ENCODE measurements at places on chromosomes 1 and 21.

- DNase-seq: no peak
Measured at GRCh38 chr1:80639777-80640533, 1160.8 kb upstream of the ADGRL2 start.

GRCh38 chr1:169571450-169571849 lies 14.8 kb downstream of the F5 start:
- no peak for DNase-seq

GRCh38 chr1:30816211-30817076 lies 58.9 kb upstream of the LAPTM5 start:
- DNase-seq: peak; percentile 90

DNA sequence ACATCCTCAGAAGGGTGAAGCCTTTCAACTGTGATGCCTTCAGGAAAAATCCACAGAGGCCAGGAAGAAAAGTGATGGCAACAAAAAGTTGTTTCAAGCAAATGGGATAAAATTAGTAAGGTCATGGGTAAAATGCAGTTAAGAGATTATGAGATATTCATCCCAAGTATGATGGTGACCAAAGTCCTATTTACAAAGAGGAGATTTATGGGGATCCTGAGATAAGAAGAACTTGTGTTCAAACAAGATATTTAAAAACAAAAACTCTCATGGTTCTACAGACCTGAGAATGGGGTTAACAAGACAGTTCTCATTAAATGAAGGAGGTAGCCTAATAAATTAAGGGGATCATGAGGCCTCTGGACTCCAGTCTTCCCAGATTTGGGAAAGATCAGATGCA lies 184.4 kb downstream of the FCRL5 start:
- DNase-seq: no peak

- no peak for DNase-seq
Measured at GRCh38 chr1:230049731-230050130, 17.3 kb upstream of the GALNT2 start.

- peak; percentile 40 for DNase-seq
Measured at GRCh38 chr1:229579059-229579673, 20.7 kb upstream of the ABCB10 start.

DNA sequence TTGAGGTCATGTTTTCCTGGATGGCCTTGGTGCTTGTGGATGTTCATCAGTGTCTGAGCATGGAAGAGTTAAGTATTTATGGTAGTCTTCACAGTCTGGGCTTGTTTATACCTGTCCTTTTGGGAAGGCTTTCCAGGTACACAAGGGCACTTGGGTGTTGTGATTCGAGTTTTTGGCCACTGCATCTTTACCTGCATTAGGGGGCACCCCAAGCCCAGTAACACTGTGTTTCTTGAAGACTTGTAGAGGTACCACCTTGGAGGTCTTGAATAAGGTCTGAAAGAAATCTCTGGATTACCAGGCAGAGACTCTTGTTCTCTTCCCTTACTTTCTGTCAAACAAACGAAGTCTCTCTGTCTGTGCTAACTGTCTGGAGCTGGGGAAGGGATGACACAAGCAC lies 34.4 kb upstream of the ROR1 start:
- peak; percentile 36 for DNase-seq

GRCh38 chr1:225611537-225612223 lies 41.2 kb downstream of the ENAH start:
- DNase-seq: peak; percentile 68

GRCh38 chr1:61093525-61094137 lies 11.3 kb downstream of the NFIA start:
- no peak for DNase-seq

DNA sequence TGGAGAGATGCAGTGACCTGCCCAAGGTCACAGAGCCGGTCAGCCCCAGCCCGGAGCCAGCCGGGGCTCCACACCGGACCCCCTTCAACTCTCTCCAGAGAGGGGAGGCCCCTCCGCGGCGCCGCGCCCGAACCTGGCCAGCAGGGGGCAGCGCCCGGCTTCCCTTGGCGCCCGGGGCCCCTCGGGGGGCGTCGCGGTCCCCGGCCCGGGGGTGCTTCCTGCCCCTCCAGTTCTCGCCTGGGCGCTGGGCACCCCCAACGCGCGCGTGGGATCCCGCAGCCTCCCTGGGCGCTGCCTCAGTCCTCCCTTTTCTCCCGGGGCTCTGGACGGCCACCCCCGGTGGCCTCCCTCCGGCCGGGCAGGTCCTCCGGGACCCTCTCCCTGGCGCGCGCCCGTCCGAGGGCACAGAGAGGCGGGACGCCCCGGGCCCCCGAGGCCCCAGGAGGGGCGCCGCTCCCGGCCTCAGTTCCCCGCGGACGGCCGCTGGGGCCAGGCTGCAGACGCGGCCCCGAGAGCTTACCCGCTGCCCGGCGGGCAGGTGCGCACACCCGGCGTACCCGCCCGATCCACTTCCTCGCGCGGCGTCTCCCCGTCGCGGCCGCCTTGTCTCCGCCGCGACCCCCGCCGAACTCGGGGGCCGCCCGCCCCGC lies 406 bp downstream of the HTR1D start:
- DNase-seq: no peak

DNA sequence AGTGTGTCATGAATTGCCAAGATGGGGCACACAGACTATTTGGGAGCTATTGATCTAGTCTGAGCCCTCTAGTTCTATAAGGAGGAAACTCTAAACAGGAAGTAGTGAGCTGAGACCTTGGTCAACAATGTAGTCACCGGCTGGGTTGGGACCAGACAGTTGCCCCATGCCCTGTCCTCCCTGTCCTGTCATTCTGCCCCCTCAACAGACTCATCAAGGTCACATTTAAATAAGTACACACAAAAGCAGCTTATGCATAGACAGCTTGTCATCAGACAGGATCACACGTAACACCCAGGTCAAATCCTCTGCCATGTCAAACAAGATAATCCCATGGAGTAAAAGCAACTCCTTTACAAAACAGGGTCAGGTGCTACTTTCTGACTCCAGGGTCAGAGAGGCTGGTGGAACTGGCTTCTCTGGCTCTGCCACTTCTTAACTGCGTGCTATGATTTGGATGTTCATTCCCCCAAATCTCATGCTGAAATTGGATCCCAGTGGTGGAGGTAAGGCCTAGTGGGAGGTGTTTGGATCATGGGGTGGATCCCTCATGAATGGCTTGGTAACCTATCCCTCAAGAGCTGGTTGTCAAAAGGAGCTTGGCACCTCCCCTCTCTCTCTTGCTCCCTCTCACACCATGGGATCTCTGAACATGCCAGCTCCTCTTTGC lies 128.9 kb downstream of the HIVEP3 start:
- peak; percentile 38 for DNase-seq

- no peak for DNase-seq
Measured at GRCh38 chr1:244217711-244218110, 166.6 kb downstream of the ZBTB18 start.

GRCh38 chr1:204520834-204521709 lies 4.9 kb downstream of the MDM4 start:
- peak; percentile 51 for DNase-seq

GRCh38 chr1:104125266-104125665 lies 375.6 kb downstream of the AMY1C start:
- DNase-seq: no peak

- no peak for DNase-seq
Measured at GRCh38 chr1:198276241-198276640, 119.4 kb downstream of the NEK7 start.

- no peak for DNase-seq
Measured at GRCh38 chr21:31176080-31176551, 137.8 kb upstream of the KRTAP19-8 start.

DNA sequence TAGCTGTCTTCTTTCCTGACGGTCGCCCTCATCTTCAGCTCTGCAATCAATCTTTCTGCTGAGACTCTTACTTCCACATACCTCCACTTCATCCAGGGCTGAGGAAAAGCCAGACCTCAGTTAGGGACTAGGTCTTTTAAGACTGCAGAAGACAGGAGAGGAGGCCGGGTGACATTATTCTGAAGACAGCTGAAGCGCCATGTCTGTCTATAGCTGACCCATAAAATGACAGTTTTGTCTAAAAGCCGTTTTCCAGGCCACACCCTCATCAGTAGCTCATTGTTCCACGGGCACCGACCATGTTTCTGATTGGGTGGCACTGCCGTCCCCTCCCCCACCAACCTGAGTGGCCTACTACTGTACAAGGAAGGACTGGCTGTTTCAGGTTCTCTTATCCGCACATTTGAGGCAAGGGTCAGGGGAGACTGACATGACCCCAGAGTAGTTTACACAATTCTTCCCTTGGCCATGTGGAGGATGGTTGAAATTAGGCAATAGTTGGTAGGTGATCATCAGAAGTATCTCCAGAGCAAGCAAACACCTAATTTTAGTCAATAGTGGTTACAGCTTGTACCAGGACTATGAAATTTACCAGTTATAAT lies at the start of gene ADCY10:
TSS of gene ADCY10 (minus strand) at position 240 of the 602 bp plus-strand sequence. CDS start 8,994 bp downstream, outside the sequence.
- no peak for DNase-seq

Measured in epithelial cell of esophagus (primary cell).